ENCODE measurements at places on chromosomes 6 and 20.

GRCh38 chr6:80690551-80691131 lies 584.2 kb downstream of the BCKDHB start:
- no peak for DNase-seq

DNA sequence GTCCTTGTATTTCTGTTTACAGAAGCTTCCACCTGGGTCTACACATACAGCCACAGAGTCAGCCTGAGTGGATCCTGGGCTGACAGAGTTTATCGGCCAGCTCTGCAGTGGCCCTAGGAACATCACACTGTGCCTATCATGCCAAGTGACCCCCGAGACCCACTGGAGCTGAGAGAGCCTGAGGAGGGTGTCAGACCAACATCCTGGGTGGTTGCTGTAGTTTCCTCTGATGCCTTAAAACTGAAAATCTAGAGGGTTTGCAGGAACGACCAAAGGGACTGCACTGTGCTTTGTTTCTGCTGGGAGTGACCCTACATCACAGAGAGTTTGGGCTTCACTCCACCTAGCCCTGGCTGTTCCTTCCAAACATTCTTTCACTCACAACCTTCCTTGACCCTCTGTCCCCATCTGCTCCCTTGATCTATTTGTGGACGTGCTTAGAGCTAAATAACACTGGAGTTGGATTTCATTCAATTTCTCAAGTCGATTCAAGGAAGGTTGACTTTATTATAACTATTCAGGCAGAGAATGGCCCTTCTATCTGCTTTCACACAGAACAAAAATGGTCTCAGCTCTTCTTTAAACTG lies 18.1 kb downstream of the MYLK4 start:
- DNase-seq: no peak

- peak; percentile 30 for DNase-seq
These were observed 68.7 kb downstream of the TOX2 start for GRCh38 chr20:43983359-43983758.

GRCh38 chr6:82917346-82918064 lies 148.1 kb downstream of the UBE3D start:
- no peak for DNase-seq

- DNase-seq: peak; percentile 72
These were observed 44.9 kb upstream of the ID1 start for GRCh38 chr20:31560094-31560745.

- no peak for DNase-seq
These were observed 420.5 kb upstream of the SOX4 start for GRCh38 chr6:21173031-21173430.

DNA sequence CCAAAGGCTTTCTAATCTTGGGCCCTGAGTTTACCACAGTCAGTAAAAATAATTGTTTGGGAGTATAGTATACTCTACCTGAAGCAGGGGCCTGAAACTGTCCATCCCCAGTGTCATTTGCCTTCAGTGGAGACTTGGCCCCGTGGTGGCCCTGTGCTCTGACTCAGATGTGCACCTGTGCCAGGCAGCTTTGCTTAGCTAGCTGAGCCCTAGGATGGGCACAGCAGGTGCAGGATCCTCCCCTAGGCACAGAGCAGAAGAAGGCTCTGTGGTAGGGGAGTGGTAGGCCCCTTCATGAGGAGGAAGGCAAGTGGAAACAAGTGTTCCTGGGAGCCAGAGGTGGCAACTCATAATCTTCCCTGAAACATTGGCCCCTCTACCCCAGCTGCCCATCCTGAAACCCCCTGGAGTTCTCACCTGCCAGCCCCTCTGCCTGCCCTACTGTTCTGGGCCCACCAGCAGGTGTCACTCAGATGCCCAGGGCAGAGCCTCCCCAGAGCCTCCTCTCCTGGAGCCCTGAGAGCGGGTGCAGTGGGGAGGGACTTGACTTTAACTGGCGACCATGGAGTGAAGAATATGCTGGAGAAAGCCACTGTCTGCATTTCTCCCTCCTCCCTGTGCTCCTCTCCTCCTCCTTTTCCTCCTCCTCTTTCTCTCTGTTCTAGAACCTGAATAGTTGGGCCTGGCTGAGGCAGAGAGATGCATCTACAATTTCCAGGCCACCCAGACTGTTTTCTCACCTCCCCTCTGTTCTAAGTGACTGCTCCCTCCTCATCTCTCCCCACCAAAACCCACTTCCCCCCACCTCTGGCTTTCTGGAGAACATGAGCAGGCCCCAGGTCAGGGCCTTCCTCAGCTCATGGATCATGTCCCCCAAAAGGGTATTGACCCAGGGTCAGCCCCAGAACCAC lies 2.9 kb downstream of the CPNE5 start:
- no peak for DNase-seq

DNA sequence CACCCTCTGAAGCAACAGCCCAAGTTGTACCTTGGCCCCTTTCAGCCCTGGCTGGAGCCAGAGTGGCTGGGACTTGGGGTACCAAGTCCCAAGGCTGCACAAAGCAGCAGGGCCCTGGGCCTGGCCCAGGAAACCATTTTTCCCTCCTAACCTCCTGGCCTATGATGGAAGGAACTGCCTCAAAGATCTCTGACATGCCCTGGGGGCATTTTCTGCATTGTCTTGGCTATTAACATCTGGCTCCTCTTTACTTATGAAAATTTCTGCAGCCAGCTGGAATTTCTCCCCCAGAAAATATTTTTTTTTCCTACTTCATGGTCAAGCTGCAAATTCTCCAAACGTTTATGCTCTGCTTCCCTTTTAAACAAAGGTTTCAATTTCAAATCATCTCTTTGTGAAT lies 269.4 kb upstream of the CDYL start:
- no peak for DNase-seq

GRCh38 chr6:79895382-79896074 lies 51.8 kb downstream of the ELOVL4 start:
- DNase-seq: no peak

GRCh38 chr20:49483018-49483695 lies 689 bp upstream of the KCNB1 start:
- no peak for DNase-seq

GRCh38 chr6:25601800-25602673 lies 50.0 kb upstream of the SCGN start:
- DNase-seq: no peak

DNA sequence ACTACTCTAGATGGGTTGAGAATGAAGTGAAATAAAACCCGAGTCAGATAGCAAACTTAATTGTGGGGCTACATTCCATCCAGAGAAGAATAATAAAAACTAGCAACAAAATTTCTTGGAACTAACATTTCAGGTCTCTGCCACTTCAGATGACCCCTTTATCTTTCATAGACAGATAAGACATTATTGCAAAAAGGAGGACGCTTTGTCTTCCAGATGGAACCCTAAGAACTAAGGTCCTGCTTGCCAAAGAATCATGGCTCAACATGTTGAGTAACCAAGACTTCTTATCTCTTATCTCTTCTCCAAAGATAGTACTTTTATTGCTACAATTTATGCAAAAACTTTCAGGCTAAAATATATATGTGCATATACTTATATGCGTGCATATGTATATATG lies 221.1 kb upstream of the PREP start:
- no peak for DNase-seq

DNA sequence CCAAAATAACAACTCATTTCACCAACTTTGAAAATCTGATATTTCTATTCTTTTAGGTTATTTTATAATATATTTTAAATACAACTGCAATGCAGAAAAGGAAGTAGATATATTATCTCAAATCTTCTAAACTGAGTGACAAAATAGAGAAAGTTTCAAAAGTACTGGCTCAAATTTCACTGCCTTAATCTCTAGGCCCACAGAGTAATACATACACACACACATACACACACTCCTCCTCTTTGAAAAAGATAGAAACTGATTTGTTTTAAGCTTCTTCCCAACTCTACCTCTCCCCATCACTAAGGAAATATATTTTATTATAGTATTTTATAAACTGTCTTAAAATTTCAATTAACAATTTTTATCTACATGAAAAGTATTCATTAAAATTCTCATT lies 36.2 kb downstream of the ARHGAP18 start:
- DNase-seq: no peak

DNA sequence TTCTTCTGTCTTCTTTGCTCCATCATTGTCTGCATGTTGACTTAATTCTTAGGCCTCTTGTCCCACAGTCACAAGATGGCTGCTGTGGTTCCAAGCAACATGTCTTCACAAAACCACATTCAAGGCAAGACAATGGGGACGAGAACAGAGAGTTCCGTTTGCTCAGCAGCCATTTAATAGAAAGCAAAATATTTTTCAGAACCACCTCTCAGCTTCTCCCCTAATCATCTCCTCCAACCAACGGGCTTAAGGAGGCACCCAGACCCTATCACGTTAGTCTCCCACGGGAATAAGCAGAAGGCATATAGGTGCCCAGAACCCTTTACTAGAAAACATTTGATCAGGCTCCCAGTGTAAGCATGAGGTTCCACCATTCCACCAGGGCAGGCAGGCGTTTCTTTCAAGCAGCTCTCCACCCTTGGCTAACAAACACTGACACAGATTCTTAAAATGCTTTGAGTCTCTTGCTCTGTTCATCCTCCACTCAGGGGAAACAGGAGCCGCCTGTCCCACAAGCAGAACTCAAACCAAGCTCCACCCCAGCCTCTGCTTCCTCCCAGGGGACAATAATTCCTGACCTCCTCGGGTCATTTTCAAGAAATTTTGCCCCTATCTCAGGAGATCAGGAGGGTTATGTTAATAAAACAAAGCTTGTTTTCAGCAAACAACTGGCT lies 19.0 kb downstream of the BMP7 start:
- no peak for DNase-seq

- no peak for DNase-seq
These were observed 20.1 kb downstream of the JAG1 start for GRCh38 chr20:10653599-10654249.

DNA sequence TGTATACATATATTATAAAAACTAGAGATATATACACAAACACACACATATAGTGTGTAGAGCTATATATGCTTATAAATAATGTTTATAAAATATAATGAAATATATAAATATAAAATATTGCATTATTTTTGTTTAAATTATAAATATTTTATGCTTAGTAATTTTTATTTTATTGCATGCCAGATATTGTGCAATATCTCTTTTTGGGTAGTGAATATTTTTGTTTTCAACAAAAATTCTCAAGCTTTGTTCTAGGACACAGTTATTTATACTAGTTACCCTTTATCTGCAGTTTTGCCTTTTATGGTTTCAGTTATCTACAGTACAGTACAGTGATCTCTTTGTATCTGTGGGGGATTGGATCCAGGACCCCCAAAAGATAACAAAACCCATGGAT lies 52.2 kb downstream of the PFDN4 start:
- DNase-seq: no peak

DNA sequence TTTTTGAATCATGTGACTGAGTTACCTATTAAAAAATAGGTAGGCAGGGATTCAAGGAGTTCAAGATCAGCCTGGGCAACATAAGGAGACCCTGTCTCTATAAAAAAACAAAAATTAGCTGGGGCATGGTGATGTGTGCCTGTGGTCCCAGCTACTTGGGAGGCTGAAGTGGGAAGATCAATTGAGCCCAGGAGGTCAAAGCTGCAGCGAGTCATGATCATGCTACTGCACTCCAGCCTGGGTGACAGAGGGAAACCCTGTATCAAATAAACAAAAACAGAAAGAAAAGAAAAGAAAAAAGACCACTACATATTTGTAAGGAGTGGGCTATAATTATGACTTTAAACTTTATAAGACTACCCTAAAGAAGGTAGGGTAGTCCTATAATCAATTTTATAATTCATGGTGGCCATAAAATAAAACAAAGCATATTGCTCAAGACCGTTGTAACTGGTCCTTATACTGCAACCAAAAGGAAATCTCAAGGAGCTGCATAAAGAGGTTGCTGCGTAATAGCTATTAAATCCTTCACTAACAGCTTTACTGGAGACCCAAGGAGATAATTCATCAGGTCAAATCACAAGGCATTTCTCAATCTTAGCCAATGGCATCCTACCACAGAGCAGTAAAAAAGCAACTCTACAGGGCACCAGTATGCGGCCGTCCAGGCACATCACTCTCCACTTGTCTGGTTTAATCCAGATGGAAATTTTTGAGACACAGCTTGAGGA lies 13.5 kb downstream of the PIGU start:
- no peak for DNase-seq

GRCh38 chr6:91634791-91635190 lies 1047.9 kb upstream of the MAP3K7 start:
- DNase-seq: no peak

DNA sequence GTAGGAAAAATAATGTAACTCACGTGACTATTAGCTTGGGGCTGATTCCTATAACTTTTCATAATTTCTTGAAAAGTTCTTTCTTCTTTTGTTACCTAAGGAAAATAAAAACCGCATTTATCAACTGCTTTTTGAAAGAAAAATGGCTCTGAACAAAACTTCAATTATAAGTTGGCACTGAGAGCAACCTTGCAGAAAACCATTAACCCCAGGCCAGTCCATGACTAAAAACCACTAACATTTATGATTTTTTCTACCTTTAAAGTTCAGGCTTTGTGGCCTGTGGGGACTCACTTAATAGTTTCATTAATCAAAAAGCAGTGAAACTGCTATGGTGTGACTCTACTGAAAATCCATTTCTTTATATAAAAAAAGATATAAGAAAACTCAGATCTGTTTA lies 69.1 kb upstream of the SAMHD1 start:
- DNase-seq: no peak

DNA sequence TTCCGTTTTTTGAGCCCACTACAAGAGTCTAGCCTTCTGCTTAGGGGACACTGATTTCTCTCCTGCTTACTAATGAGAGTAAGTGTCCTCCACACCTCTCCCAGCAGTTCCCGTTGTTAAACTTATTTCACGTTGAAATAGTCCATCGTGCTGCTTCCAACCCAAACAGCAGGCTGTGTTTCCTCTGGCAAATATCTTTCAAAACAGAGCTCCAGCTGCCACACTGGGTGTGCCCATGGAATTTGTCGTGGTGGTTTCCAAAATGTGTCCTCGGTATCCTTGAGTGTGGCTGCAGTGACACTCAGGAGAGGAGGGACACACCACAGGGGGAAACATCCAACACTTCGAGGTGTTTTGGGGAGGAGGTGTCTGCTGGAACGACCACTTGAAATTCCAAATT lies 176.5 kb upstream of the RALGAPA2 start:
- no peak for DNase-seq

DNA sequence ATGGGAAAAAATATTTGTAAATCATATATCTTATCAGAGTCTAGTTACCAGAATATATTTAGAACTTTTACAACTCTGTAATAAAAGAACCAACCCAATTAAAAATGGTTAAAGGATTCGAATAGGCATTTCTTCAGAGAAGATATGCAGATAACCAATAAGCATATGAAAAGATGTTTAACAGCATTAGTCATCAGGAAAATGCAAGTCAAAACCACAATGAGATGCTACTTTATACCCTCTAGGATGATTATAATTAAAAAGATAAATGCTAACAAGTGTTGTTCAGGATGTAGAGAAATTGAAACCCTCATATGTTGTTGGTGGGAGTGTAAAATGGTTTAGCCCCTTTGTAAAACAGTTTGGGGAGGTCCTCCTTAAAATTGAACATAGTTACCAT lies 94.1 kb downstream of the LRRC1 start:
- DNase-seq: no peak

GRCh38 chr20:40956542-40957264 lies 71.9 kb upstream of the TOP1 start:
- DNase-seq: no peak

- DNase-seq: no peak
These were observed 111.2 kb downstream of the TRERF1 start for GRCh38 chr6:42340511-42340910.

GRCh38 chr6:14134211-14134910 lies 16.8 kb downstream of the CD83 start:
- no peak for DNase-seq

Measured in stimulated activated CD4-positive, alpha-beta T cell treated with anti-CD3 and anti-CD28 coated beads, Interleukin-12 subunit alpha, Interleukin-12 subunit beta, amount 100 ng/mL, for 4 hours (primary cell).